ENCODE measurements at places on chromosomes 3 and 15.

GRCh38 chr15:64858021-64858575 is 16.4 kb downstream of the PLEKHO2 start:
- no peak for DNase-seq

DNA sequence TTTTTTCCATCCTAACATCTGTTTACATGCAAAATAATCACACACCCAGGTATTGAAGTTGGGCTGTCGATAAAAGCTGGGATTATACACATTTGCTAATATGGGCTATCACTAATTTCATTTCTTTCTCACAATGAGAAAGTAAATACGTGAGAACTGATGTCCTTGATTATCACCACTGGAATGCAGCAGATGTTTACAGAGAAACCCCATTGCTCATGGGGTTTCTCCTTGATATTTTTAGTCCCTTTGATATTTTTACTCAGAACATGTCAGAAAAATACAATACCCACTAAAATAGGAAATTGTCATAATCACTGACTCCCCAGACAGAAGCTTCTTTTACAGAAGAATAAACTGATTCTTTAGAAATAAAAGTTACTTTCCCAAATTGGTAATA is 535.1 kb upstream of the CCDC54 start:
- no peak for DNase-seq

DNA sequence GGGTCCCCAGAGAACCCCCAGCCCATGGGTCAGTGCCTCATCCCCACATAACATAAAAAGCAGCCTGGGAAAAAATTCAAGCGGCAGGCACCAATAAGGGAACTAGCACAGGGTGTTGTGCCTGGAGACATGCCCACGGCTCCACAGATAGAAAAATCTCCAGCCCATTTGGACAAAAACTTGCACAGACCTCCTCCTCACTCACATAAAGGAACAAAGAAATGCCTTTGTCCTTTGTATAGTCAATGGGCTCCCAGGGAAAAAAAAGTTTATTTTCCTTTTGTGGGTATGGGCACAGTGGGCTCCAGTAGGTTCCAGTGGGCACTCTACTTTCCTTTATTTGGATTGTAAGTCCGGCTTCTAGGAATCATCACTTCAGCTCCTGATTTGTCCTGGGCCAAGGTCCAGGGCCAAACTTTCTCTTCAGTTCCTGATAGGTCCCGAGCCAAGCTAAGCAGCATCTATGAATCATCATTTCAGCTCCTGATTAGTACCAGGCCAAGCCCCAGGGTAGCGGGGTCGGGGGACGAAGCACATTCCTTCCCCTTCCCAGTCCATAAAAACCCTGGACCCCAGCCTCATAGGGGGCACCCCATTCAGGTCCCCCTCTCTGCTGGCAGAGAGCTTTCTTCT is 1.6 kb upstream of the DNAH12 start:
- no peak for DNase-seq

- DNase-seq, result no peak
These were observed 21.2 kb downstream of the GPR156 start for GRCh38 chr3:120263792-120264191.

DNA sequence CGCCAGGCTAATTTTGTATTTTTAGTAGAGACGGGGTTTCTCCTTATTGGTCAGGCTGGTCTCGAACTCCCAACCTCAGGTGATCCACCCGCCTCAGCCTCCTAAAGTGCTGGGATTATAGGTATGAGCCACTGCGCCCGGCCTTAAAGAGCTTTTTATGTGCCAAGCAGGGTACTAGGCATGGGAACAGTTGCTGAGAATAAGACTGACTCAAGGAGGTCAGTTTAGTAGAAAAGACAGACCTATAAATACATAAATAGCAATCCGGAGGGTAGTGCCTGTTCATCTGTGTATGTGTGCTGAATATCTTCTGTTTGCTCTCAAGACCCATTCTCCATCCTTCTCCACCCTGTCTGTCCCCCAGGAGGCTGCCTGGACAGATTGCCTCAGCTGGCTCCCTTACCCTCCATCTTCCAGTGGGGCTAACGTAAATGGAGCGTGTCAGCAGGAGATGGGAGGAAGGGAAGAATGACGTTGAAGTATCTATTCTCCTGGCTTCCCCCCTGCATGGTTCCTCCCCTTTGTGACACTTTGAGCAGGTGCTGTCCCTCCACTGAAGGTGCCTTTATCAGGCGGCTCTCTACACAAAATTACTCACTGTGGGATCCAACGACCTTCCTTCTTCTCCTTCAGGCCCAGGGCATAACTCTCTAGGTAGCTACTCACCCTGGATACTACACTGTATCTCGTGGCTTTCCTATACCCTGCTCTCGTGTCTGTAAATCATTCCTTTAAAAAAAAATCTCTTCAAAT is 31.1 kb downstream of the FBXO40 start:
- DNase-seq, result no peak

- no peak for DNase-seq
These were observed 843.8 kb downstream of the NAALADL2 start for GRCh38 chr3:175702956-175703355.

Data from activated T-cell treated with anti-CD3 and anti-CD28 coated beads for 48 hours (primary cell).